ENCODE measurements at places on chromosomes 1 and 21. TPM values are rescaled to one million over a fixed set of nuclear protein-coding genes. Genes with fewer than 3 reads are reported as not detected.

- DNase-seq, result no peak
Measured at GRCh38 chr1:83997631-83998030, 1.3 kb downstream of the TTLL7 start.

- DNase-seq, result no peak
Measured at GRCh38 chr1:74498901-74499300, 13.5 kb downstream of the LRRC53 start.

DNA sequence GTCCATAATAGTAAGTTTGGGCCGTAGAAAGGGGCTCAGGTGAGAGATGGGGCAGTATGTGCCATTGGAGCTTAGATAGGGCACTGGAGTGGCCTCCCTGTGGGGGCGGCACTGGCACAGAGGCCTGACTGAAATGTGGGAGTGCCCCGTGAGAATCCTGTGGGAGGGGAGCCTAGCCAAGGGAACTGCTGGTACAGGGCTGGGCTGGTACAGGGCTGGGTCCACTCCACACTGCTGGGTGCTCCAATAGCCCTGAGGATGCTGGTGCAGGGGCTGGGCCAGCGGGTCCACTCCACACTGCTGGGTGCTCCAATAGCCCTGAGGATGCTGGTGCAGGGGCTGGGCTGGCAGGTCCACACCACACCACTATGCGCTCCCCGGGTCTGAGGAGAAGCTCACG lies 44.8 kb upstream of the PWP2 start:
- no peak for DNase-seq

DNA sequence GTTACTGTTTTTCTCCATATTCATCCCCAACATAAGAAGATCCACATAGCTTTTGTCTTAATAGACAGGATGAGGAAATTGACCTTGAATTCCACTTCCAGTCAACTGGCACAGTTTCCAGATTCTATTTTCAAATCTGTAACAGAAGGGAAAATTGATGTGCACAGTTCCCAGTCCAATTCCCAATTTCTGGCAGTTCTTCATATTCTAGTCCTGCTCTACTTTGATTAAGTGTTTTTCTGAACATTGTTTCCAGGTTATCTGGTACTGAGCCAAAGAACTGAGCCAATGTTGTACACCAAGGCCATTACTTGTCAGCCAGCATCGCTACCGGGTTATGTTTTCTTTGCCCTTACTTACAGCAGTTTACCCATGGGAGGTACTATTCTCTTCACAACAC lies 1755.4 kb downstream of the PLA2G4A start:
- DNase-seq, result no peak

GRCh38 chr1:160219062-160219929 lies 14.1 kb downstream of the PEA15 start:
- DNase-seq, result peak; percentile 80

DNA sequence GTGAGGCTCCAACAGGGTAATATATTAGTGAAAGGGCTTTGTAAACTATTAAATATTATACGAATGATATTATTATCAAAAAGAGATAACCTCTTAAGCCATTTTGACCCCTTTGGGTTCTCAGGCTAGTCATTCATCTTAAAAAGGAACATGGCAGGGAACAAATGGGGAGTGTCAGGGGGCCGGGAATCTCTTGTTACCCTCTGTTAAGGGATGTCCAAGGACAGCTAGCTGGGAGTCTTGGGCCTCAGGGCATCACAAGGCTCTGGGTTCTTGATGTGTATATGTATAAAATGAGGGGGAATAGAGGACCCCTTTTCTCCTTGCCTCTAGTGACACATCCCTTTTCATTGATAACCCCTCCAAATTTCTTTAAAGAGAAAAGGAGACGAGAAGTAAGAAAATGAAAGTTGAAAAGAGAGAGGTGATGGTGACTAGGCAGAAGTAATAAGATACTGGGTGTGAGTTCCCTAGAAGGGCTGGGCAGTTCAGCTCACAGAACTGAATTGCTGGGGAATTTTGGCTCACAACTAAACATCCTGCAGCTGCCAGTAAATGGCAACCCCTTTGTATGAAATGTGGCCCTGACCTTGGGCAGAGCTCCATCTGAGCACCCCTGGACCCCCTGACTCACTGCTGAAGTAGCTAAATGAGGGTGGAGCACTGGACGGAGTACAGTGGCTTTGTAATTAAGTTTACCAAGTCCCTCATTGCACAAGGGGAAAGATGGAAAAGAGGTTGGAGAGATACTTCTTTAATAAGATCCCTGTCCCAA lies 20.0 kb upstream of the ZNF326 start:
- no peak for DNase-seq

DNA sequence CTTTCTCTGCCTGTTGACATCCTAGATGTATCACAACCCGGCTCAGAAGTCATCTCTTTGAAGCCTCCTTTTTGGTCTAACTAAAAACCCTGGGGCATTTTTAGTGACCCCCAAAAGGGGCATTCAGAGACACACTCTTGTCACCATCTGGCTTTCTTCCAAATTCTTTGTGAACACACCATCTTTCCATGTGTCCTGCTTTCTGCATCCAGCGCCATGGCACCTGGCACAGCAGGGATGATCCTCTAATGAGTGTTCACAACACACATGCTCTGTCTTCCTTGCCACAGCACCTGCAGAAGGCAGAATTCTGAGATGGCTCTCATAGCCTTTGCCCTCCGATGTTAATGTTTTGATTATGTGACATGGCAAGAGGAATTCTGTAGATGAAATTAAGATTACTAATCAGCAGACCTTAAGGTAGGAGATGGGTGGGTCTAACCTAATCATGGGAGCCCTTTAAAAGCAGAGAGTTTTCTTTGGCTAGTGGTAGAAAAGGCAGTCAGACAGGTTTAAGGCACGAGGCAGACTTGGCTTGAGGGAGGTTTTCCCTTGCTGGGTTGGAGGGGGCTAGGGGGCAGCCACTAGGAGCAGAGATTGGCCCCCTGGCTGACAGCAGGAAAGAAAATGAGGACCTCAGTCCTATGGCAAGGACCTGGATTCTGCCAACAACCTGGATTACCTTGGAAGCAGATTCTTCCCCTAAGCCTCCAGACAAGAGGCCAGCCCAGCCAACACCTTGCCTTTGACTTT lies 4.9 kb upstream of the TMEM61 start:
- DNase-seq, result no peak

GRCh38 chr21:25062061-25062460 lies 545.2 kb downstream of the MRPL39 start:
- no peak for DNase-seq

- DNase-seq, result no peak
Measured at GRCh38 chr1:24293392-24294227, 25.5 kb upstream of the GRHL3 start.

- DNase-seq, result no peak
Measured at GRCh38 chr1:6803357-6803756, 18.1 kb downstream of the CAMTA1 start.

FUCA1 gene
- polyA plus RNA-seq, result 59.0 TPM
